ENCODE measurements at places on chromosomes 16 and 17.

- DNase-seq = no peak
Measured at GRCh38 chr17:63592797-63593196, 7.9 kb upstream of the TACO1 start.

GRCh38 chr17:59180626-59181025 lies 25.1 kb downstream of the PRR11 start:
- no peak for DNase-seq

DNA sequence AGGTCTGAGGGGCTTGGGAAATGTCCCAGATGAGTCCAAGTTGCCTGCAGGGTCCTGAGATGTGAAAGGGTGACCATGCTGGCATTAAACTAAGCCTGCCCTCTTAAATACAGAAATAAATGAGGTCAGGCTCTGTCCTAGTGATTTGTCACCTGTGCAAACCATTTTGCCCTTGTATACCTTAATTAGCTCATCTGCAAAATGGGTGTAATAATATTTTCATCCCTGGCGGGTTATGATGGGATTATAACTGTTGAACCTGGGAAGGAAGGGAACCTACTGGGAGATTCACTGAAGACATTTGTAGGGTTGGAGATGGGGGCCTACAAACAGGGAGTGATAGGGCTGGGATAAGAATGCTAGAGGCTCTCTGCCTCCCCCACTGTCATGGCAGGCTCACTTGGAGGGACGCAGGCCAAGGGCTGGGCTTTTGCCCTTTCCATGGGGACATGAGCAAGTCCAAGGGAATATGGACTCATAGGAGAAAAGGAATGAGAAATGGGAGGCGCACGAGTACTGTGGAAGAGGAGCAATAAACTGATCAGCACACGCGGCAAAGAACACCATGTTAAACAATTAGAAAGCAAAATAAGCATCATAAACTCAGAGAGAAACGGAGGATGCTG lies 4.4 kb downstream of the NKD1 start:
- DNase-seq = no peak

DNA sequence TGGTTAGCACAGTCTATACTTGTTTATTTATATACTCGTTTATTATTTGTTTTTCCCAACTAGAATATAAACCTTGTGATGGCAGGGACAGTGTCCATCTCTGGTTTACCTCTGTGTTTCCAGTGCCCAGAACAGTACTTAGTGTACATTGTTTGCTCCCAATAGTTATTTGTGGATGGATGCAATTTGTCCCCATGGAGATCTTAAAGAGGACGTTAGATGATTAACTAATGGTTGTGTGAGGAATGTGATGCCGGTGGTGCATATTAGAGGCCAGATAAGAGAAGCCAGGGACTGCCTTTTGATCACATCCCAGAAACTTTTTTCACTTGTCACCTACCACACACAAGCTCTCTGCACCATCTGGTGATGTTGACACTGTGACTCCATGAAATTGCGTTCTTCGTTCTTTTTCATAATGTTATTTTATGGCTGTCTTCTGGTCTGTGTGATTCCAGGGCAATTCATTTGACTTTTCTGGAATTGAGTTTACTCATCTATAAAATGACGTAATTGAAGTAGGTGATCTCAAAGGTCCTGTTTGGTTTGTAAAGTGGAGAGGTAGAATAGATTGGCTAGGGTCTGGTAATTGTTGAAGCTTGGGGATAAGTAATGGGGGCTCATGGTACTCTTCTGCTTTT lies 1.2 kb downstream of the COX10 start:
- DNase-seq = no peak

GRCh38 chr17:40531051-40531991 lies 29.9 kb upstream of the TNS4 start:
- DNase-seq = no peak

GRCh38 chr16:22664561-22664997 lies 149.4 kb upstream of the HS3ST2 start:
- no peak for DNase-seq

- DNase-seq = no peak
Measured at GRCh38 chr17:13995856-13996271, 73.4 kb upstream of the COX10 start.

GRCh38 chr16:8893426-8893825 lies 11.3 kb downstream of the LITAFD start:
- DNase-seq = no peak

- no peak for DNase-seq
Measured at GRCh38 chr17:14268264-14268663, 31.6 kb upstream of the CDRT15 start.

GRCh38 chr16:67731753-67732095 lies 12.6 kb upstream of the GFOD2 start:
- DNase-seq = no peak

DNA sequence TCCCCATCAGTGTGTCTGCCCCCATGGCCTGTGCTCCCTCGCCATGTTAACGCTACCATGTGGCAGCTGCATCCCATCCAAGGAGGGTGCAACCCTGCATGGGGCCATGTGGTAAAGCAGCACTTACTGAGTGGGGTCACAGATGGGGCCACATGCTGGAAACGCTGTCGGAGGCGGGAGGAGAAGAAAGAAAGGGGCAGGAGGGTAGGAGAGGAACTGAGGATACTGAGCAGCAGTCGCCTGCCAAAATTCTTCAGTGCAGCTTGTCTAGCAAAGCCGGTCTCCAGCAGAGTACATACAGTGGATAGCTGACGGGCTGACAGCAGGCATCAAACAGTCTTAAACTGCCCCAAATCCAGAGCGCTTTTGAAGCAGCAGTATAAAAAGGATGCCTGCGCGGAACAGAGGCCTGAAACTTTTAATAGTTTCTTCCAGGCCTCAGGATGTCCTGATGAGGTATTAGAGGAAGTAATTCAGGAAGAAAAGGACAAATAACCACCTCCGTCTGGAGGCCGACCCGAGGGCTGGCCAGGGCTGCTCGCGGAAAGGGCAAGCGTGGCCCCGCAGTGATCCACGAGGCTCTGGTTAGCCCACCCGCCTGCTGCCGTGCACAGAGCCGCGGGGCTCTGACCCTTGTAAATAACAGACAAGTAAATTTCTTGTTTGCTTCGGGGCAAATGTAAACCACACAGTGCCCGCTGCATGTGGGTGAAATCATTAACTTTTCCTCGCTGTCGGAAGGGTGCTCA lies 149.0 kb downstream of the CCDC182 start:
- DNase-seq = peak; percentile 11

DNA sequence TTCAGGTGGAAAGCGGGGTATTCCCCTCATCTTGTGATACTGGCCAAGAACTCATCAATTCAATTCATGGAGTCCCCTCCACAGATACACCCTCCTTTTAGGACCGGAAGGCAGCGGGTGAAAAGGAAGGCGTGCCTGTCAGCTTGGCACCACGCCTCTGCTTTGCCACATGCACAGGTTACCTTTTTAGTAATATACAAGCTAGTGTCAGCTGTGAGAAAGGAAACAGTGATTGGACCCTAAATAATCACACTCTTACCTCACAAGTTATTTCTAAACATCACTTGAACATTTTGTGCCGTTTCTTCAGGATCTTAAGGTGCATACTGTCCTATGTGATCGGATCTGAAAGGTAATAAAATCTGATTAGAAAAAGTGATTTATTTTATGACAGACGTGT lies 15.7 kb downstream of the ZDHHC7 start:
- no peak for DNase-seq

DNA sequence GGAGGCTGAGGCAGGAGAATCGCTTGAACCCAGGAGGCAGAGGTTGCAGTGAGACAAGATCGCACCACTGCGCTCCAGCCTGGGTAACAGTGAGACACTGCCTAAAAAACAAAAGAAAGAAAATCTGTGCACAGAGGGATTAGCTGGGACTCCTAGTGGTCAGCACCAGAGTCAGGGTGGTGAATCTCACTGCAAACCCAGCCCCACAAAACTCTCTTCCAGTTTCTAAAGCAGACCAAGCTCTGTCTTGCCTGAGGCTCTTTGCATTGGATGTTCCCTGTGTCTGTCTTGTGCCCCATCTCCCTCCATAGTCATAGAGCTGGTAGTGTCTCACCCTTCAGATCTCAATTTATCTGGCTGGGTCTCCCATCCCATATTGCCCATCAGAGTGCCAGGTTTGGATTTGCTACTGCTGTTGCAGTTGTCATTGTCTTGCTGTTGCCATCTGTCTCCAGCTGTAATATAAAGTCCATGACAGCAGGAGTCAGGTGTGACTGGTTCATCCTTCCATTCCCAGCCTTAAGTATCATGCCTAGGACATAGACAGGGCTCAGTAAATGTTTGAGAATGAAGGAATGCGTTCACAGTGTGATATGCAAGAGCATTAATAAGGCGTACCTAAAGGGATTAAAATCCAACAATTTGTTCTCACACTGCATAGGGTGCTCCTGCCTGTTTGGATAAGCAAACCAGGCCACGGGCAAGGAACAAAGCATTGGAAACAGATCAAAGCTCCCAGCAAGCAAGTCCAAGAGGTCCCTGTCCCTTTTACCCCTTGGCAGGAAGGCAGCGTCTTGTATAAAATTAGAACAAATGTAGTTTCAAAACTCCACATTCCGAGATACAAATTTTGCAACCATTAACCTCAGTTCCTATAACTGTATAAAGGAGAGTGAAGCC lies 614.6 kb upstream of the CDH5 start:
- DNase-seq = no peak

- DNase-seq = no peak
Measured at GRCh38 chr16:58034774-58035173, 9.2 kb downstream of the MMP15 start.

DNA sequence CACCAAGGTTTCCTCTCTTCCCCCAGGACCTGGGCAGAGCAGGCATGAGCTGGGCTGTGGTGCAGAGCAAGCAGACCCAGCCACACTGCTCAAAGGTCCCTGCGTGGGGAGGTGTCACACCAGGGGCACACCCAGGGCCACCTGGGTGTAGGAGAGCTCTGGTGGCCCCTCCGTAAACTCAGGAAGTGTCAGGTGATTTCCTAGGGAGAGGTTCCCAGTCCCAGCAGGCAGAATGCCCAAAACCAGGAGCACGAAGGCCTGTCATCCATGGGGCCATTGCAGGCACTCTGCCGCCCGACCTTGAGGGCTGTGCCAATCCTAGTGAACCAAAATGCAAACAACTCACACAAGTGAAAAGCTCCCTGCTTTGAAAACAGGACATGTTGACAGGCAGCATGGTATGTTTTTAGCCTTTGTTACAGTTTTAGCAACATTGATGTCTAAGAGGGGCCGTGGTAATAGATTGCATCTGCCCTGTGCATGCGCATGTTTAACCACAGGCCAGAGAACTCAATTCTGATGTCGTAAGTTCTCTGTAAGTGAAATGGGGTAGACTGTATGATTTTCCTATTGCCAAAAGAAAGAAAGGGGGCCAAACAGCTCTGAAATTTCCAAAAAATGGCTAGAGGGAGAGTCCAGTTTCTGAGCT lies 21.3 kb downstream of the CIBAR2 start:
- no peak for DNase-seq
